GM03348 (cell line): ENCODE measurements at places on chromosomes 7 and 10.

GRCh38 chr10:129126982-129127381 lies 340.1 kb upstream of the MGMT start:
- no peak for DNase-seq

- DNase-seq = no peak
These were observed 16.0 kb downstream of the TET1 start for GRCh38 chr10:68576118-68576517.

DNA sequence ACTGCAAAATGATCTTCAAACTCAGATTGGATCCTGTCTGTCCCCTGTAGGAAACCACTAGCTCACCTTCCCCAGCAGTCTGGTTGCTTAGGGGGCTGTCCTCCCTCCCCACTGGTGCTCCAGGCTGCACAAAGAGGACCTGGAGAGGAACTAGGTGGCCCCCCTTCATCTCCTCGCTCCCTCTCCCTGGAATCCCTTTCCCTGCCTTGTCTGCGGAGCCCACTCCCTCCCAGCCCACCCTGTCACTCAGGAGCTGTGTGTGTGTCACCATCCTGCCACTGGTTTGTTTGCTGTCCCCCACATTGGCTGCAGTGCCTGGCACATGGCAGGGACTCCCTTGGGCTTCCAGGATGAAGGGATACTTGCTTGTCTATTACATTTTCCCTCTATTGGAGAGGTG lies 35.5 kb upstream of the ZMIZ2 start:
- no peak for DNase-seq

DNA sequence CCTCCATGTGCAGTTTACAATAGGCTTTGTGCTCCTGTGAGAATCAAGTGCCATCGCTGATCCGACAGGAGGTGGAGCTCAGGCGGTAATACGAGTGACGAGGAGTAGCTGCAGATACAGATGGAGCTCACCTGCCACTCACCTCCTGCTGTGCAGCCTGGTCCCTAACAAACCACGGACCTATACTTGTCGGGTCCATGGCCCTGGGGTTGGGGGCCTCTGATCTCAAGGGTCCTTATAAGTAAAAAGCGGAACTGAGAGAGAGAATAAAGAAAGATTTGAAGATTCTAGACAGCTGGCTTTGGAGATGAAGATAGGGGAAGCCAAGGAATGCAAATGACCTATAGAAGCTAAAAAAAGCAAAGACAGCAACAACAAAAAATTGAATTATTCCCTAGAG lies 130.6 kb downstream of the PLXDC2 start:
- DNase-seq = no peak

DNA sequence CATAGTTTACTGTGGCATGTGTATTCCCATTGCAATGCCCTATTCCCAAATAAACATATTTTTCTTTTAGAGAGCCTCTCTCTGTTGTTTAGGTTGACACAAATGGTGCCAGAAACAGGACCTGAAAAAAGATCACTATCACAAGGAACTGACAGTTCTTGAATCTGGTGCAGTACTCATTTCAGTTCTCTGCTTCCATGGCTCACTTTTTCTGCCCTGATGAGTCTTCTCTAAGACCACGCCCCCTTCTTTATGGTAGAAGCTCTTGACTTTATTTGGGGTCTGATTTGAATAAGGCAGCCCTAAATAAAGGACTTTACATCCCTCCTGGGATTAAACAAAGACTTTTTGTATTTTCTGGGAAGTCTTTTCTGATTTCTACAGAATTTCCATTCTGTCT lies 3.5 kb upstream of the CCDC126 start:
- no peak for DNase-seq

DNA sequence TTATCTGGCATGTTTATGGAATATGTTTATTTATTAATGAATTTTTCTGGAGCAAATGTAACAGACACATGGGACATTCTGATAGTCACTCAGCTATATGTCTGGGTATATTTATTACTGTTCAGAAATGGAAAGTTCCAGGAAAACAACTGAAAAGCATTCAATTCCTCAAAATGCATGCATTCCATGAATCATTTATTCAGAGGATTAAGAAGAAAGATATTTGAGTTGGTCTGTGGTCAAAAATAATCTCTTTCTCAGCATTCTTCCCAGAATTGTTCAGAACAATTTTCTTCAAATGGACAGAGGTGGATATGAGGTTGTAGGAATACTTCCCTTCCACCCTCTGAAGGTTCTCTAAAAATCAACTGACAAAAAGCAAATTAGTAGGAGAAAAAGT lies 97.6 kb upstream of the ITGB1 start:
- DNase-seq = peak; percentile 43
